ENCODE measurements at places on chromosomes 12 and 14.

GRCh38 chr12:102394200-102394599 lies 86.2 kb downstream of the IGF1 start:
- DNase-seq = no peak

DNA sequence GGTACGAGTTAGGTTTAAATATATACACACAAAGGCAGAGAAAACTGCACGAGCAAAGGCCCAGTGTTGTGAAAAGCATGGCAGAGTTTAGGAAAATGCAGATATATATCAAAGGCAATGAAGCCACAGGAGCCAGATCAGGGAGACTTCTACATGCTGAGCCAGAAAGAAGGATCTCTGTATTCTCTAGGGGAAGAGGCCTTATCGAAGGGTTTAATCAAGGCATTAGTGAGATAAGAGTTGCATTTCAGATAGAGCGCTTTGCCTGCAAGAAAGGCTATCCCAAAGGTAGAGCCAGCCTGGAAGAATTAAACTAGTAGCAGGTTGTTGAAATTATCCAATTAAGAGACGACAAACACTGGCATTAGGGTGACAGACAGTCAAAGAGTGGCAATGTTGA lies 7.6 kb downstream of the PTPRO start:
- no peak for DNase-seq

DNA sequence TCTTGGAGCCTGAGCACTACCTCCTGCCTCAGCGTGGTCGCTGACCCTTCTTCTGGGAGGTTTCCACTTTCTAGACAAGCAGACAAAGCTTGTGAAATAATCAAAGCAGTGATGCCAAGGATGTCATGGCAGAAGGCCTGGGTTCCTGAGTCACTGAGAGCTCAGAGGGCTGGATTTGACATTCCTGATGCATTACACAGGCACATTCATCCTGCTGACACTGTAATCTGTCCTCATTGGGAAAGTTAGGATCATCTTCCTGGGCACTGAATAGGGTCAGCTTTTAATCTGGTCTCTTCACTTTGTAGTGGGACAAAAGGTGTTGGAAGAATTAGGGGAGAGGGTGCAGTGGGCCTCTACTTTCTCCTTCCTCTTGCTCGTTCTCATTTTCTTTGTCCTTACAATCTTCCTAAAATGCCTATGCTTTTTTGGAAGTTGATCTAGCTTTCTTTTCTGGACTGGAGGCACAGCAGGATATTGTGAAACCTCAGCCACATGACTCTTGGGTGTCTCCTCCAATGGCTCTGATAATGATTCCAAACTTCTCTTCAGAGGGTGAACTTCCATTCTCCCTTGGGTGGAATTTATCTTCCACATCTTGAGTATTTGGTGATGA lies 29.6 kb downstream of the EEA1 start:
- peak; percentile 100 for DNase-seq

DNA sequence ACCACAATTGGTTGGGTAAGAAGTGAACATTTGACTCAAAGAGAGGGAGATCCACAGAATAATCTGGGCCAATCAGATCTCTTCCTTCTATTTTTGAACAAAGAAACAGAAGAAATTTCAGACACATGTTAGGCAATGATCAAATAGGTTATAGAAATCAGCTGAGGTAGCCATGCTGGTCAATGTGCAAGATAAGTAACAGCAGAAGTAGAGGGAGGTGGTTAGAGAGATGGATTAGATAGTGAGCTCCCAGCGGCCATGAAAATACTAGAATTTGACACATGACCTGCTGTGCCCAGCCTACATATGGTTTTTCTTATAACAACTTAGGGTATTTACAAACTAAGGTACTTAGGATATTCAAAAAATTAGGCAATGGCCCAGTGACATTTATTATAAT lies 230.9 kb upstream of the ARID2 start:
- DNase-seq = no peak

DNA sequence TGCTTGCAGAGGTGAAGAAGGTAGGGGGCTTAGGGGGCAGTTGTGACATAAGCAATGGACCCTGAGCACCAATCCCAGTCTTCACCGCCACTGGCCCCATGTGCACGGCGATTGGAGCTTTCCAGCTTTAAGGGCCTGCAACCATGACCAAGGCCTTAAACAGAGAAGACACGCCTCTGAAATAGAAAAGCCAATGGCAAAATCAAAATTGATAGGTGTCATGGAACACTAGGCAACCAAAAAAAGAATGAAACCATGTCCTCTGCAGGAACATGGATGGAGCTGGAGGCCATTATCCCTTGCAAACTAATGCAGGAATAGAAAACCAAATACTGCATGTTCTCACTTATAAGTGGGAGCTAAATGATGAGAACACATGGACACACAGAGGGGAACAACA lies 146.3 kb downstream of the SCARB1 start:
- no peak for DNase-seq

GRCh38 chr12:4787965-4788364 lies 67.8 kb downstream of the GALNT8 start:
- no peak for DNase-seq

DNA sequence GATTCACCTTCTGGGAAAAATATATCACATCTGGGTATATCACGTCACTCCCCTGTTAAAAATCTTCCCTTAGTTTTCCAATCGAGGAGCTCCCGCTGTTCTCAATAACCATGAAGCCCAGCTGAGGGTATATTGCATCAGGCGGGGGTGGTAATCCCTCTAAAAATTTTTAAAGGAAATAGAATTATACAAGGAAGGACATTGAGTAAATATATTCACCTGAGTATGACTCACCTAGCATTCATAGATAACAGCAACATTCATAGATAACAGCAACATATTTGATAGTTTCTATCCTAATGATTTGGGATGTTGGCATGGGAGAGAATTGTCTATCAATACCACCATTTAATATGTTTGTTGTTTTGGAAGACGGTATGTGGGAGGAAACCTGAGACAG lies 473.6 kb downstream of the RMST start:
- DNase-seq = no peak

- DNase-seq = peak; percentile 2
These were observed 383.5 kb downstream of the RGS6 start for GRCh38 chr14:72315714-72316113.

GRCh38 chr12:92444763-92445162 lies 258.0 kb upstream of the PLEKHG7 start:
- DNase-seq = no peak

DNA sequence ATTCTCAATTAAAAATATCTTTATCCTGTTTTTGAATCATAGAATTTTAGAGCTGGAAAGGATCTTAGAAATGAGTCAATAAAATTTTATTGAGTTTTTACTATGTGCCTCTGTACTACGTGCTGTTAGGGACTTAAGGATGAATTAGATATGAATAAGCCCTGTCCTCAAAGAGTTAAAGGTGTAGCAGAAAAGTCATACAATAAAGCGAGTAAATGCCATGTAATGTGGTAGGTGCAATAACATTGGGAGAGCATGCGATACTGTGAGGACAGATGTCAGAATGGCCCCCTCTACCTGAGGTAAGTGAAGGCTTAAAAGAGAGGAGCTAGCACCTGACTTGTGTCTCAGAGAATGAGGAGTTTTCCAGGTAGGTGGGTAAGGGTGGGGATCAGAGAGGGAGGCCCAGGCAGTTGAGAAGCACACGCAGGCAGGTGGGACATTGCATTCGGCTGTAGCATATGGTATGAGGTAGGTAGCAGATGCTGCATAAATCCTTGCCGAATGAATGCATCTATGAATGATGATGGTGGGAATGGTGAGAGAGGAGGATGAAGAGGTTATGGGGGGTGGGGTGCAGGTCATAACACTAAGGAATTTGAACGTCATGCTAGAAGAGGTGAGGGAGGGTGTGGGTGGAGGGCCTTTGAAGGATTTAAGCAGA lies 35.4 kb upstream of the ATP23 start:
- DNase-seq = no peak

DNA sequence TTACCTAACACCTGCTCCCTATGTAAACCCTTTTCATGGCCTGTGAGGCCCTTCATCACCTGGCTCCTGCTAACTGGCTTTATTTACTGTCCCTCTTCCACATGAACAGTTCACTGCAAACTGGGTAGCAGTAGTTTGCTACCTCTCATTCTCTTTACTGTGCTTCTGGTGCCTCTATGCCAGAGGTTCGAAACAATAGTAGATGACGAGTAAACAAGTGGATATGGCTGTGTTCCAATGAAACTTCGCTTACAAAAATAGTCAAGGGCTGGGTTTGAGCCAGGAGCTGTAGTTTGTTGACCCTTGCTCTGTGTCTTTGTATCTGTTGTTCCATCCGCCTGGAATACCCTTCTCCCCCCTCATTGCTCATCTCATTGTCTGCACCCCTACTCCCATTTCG lies 233.6 kb upstream of the RMST start:
- DNase-seq = no peak

DNA sequence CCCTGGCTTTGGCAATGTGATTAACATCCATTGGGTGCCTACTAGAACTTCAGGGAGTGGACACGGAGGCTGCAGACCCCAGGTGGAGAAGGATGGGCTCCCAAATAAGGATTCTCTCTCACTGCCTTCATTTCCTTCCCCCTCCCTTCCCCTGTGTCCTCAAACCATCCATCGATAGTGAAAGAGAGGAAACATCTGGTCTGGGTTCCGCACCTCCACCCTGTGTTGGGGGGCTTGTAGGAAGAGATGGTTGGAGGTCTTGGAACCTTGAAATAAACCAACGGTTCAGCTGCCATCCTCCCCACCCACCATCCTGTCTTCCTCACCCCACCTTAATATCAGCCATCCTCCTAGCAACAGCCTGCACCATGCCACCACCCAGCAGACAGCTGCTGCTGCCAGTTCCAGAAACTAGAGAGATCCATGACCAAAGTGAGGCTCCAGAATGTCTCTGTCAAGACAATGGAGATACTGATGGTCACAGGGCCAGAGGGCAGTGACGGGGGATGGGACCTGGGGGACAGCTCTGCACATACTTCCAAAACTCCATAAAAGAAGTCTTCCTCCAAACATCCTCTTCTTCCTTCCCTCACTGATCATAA lies 153.1 kb upstream of the CCND2 start:
- no peak for DNase-seq

- DNase-seq = no peak
These were observed 420.2 kb downstream of the TMTC2 start for GRCh38 chr12:83106873-83107272.

- DNase-seq = peak; percentile 60
These were observed 262.6 kb downstream of the ADAMTS20 start for GRCh38 chr12:43289426-43289801.

- DNase-seq = no peak
These were observed 242.3 kb downstream of the NRXN3 start for GRCh38 chr14:78412475-78412874.

GRCh38 chr12:6215120-6215807 lies 15.1 kb downstream of the CD9 start:
- no peak for DNase-seq

GRCh38 chr14:37124614-37125013 lies 47.8 kb downstream of the SLC25A21 start:
- DNase-seq = no peak

GRCh38 chr12:97276661-97277429 lies 185.8 kb upstream of the RMST start:
- DNase-seq = no peak

- DNase-seq = no peak
These were observed 17.4 kb upstream of the GCH1 start for GRCh38 chr14:54920052-54920451.

DNA sequence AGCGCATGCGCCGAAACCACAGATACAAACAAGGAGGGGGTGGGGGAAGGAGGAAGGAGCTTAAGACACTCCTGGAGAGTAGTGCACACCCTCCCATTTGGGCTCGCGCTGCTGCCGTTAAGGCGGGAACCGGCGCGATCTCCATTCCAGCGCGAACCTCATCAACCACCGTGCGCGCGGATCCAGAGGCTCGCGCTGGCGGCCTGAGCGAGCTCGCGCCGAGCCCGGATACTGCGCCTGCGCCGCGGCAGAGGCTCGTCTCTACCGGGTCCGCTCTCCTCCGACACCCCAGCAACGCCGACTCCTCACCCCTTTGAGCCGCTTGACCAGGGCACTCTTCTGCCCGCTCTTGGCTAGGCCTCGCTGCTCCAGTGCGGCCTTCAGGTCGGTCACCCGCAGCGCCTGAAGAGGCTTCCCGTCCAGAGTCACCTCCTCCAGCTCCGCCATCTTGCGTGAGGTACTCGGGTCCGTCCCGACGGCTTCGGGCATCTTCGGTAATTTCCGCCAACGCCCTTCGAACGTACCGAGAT lies at the start of gene ACIN1:
TSS of gene ACIN1 (minus strand) at position 471 of the 530 bp plus-strand sequence. CDS start at position 447, 24 bp downstream.
- peak; percentile 84 for DNase-seq

DNA sequence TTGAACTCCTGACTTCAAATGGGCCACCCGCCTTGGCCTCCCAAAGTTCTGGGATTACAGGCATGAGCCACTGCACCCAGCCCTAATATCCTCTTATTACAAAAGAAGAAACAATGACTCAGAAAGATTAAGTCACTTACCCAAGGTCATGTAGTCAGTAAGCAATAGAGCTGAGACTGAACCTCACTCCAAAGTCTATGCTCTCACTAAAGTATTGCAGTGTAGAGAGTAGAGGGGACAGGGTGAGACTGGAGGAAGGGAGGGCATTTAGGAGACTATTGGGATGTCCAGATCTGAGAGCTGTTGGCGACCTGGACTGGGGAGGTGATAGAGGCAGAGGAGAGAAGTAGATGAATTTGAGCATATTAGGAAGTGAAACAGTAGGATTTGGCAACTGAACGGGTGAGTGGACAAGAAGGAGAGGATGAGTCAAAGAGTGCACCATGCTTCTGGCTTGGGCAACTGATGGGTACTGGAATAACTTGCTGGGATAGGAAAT lies 11.8 kb downstream of the P2RX7 start:
- peak; percentile 63 for DNase-seq

DNA sequence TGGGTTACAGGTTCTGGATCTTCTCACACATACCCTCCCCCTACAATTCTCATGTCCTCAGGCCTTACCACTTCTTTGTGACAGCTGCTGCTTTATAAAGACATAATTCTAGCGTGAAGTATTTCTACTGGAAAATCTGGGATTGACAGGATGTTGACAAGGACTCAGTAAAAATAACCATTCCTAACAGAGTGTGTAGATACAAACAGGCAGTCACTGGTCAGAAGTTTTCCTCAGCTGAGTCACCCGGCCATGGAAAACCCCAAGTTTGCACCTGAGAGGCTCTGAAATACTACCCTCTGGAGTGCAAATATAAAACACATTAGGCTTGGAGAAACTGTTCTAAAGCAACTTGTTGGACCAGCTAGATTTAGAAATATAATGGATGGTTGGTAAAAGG lies 54.4 kb downstream of the SPPL3 start:
- DNase-seq = peak; percentile 51
